ENCODE measurements at places on chromosomes 5 and 9.

- DNase-seq: no peak
These were observed 7.0 kb upstream of the ERAP2 start for GRCh38 chr5:96869372-96869641.

- DNase-seq: no peak
These were observed 34.4 kb downstream of the RASA1 start for GRCh38 chr5:87302061-87302460.

DNA sequence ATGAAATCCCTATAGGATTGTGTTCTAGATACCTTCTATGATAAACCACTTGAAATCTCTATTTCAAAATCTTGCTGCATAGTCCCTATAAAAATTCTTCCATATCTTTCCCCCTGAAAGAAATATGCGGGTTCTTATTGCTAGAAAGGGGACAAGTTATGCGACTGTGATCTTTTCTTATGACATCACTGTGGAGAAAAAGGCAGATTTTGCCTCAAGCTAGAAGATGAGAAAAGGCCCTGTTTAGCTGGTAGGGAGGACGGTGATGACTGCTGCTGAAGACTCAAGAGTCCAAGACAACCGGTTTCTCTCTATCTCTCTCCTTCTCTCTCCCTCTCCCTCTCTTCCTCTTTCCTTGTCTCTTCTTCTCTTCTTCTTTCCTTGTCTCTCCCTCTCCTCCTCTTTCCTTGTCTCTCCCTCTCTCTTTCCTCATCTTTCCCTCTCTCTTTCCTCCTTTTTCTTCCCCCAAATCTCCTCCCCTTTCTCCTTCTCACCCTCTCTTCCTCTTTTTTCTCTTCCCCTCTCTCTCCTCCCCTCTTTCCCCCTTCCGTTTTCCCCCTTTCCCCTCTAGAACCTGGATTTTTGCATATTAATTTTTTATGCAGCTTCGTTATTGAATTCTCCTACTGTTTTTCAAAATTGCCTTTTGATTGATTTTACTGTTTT lies 5.3 kb downstream of the OR2S2 start:
- DNase-seq: no peak

DNA sequence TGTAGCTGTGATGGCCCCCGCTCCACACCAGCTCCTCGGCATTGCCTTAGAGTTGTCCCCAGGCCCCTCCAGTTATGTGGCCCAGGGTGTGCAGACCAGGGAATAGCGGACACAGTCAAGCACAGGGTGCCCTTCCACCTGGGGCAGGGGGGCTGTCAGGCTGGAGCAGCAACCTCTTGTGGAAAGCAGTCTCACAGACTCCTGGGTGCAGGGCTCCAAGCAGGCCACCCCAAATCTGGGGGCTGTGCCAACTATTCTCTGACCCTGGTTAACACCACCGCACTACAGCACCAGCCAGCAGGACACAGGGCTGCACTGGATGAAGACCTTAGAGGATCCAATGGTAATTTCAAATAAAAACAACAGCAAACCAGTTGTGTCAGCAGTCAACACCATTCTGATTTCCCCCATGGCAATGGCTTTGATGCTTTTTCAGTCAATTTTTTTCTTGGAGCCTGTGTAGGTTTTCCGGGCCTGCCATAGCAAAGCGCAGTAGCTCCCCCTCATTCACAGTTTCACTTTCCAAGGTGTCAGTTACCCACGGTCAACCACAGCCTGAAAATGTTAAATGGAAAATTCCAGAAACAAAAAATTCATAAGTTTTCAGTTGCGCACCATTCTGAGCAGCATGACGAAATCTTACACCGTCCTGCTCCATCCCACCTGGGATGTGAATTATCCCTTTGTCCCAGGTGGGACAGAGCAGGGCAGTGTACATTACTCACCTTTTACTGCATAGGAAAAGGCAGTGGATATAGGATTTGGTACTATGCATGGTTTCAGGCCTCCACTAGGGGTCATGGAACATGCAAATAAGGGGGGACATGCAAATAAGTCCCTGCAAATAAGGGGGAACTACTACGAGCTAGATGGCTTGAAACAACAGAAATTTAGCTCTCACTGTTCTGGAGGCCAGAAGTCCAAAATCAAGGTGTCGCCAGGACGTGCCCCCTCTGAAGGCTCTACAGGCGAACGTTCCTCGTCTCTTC lies 49.0 kb downstream of the C5orf15 start:
- DNase-seq: no peak
